ENCODE measurements at places on chromosomes 13 and 19. TPM values are rescaled to one million over a fixed set of nuclear protein-coding genes. Genes with fewer than 3 reads are reported as not detected.
A peak's percentile ranks its signal among the peaks of the same experiment; 100 is the strongest.

The SYT3 gene
- not detected for polyA plus RNA-seq

DNA sequence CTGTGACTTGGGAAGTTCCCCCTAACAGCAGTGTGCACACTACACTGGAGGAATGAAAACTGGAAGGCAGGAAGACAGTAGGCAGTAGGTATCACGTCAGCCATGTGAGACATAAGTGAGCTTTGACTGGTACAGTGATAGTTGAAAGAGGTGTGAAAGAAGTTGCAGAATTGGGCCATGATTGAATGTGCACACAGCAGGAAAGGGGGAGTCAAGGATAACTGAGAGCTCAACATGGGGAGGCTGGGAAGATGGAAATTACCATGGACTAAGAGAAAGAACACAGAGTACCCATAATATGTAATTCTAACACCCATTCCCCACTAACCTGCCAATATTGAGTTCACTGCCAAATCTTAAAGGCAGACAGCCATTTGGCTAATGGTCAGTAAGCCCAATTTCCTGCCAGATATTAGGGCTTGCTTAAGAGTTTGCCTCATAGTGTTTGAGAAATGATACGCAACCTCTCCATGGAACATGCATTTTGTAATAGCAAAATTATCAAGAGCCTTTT, 321.7 kb downstream of the DCT start:
- no peak for DNase-seq
- peaks cover 35% of the 10 kb centered on the region for H3K4me1 ChIP-seq
- H3K4me3 ChIP-seq = no peak overlapping the region
- H3K27me3 ChIP-seq = no peaks in the 10 kb centered on the region
- no peaks in the 10 kb centered on the region for H3K36me3 ChIP-seq

- H3K4me3 ChIP-seq = no peak overlapping the region
- no peak overlapping the region for H3K27ac ChIP-seq
- H3K36me3 ChIP-seq = no peaks in the 10 kb centered on the region
- no peak for DNase-seq
- peaks cover 4% of the 10 kb centered on the region for H3K4me1 ChIP-seq
Measured at GRCh38 chr19:19447536-19448237, 42.2 kb downstream of the GATAD2A start.

DNA sequence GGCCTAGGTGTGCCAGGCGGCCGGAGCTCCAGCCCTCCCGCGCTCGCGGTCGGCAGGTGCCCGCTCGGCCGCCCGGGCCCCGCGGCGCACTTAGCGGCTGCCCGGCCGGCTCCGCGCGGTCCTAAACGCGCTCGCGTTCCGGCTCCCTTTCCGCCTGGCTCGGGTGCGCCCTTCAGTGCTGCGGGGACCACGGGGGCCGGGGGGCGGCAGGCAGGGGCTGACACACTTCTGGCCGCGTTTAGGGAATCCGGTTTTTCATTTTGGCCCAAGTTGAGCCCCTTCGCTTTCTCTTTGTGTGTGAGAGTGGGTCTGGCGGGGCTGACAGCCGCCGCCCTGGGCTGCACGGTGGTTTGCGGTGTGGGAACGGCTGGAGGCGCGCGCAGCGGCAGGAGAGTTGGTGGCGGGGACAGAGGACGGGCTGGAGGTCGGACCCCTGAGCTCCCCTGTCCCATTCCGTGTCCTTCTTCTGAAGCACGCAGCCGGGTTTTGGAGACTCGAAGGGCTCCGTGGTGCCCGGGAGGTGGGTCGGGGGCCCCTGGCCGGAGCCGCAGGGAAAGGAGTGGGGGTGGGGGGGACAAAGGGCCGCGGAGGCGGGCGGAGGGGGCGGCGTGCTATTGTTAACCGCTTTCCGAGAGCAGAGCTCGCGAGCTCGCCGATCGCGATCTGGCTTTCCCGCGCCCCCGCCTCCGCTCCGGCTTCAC, 3.1 kb downstream of the FGF9 start:
- H3K27ac ChIP-seq = no peak overlapping the region
- H3K4me3 ChIP-seq = peak overlapping the region; percentile 71
- H3K27me3 ChIP-seq = peaks cover 6% of the 10 kb centered on the region
- H3K4me1 ChIP-seq = peaks cover 62% of the 10 kb centered on the region

All from liver (tissue), 10 donors.